ENCODE measurements at places on chromosomes 6 and 20.

DNA sequence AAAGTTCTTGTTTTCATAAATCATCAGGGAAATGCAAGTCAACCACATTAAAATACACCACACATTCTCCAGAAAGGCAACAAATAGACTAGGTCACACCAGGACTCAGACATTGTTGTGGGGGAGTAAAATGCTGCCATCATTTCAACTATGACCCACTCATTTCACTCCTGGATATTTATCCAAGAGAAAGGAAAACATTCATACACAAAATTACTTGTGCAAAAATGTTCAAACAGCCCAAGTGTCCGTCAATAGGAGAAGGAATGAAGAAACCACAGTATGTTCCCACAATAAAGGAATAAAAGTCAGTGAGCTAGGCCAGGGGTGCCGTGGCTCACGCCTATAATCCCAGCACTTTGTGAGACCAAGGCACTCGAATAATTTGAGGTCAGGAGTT is 81.5 kb upstream of the QKI start:
- DNase-seq = no peak

GRCh38 chr20:22099348-22099747 is 393.9 kb downstream of the PAX1 start:
- no peak for DNase-seq

GRCh38 chr6:7323074-7323473 is 10.1 kb upstream of the SSR1 start:
- no peak for DNase-seq

- DNase-seq = no peak
Observed at GRCh38 chr6:403659-404655, 12.4 kb downstream of the IRF4 start.

DNA sequence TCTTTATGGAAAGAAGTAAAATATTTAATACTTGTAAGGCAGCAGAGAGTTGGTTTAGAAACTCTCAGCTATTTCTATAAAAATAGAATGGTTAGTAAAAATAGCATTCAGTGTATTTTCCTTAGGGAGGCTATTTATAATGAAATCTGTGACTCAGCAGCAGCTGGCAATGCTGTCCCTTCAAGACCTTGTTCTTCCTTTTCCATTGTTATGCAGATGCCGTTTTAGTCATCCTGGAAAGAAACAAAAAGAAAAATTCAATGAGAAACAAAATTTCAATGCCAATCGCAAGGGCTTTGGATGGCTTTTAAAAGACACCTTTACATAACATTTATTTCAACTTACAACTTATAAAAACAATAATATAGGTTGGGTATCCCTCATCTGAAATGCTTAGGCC is 17.5 kb downstream of the MPC1 start:
- no peak for DNase-seq

- DNase-seq = no peak
Observed at GRCh38 chr6:158249340-158249836, 62.9 kb upstream of the TULP4 start.
